GM12878 (cell line): ENCODE measurements at places on chromosomes 4 and X.

DNA sequence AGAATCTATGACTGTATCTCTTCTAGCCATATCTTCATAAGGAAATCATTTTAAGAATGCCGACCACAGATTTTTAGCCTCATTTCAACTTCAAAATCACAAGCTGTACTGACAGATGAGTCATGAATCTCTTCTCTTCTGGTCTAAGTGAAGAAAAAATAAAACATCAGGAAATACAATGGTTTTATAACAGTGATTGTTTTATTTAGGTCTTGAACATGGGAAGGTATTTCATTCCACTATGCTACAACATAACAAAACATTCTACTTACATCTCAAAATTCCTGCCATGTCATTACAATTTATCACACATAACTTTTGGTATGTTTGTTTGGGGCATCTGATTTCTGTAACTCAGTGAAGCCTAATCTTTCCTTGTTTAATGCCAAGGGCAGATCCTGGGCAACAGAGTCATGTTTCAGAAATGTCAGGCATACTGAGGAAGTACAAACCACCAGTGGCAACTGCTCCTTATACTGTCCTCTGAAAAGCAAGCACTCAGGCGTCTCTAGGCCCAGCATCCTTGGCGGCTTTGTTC, 325.0 kb downstream of the PDHA2 start:
- DNase-seq: no peak

- no peak for DNase-seq
These were observed 15.1 kb downstream of the AFAP1 start for GRCh38 chr4:7924570-7924969.

DNA sequence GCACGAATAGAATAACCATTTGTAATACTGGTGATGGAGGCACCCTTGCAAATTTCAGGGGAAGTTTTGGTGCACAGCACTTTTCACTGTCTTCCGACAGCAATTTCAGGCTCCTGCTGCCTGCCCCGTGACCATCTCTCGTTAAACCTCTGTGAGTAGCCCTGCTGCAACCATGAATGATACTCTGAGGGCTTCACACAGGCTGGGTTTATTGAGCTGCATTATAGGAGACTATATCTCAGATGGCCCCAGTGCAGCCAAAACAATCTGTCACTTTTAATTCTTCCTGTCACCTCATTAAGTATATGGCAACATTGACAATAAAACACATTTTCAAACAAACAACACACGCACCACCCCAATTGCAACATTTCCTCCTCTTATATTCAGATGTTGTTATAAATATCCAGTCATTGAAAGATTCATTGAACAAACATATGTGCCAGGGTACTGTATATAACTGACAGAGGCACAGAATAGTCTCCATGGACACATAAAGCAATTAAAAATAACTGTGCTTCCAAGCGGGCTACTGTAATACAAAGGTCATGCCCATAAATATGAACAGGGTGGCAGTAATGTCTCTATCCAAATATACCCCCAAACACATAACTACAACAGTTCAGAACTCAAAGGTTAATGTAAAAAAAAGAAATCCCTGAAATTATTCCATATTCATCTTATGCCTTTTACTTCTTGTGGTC, 477.0 kb downstream of the GBA3 start:
- no peak for DNase-seq

GRCh38 chrX:640641-641040, 10.1 kb downstream of the SHOX start:
- DNase-seq: no peak

- no peak for DNase-seq
These were observed 46.4 kb downstream of the ARHGEF38 start for GRCh38 chr4:105598787-105599186.

DNA sequence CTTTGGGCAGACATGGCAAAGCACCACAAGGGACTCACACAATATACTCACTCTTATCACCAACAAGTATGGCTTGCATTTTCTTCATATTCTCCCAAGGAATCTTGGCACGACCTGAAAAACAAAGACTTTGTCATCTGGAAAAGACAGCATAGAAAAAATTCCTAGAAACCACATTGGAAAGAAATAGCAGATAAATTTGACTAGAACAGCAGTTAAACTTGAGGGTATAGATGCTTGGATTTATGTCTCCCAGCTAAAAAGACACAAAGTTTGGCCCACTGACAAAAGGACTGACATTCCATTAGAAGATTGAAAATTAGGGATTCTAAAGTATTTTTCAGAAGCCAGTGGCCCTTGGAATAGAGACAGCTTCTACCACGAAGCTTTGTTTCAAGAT, 6.9 kb upstream of the VEGFC start:
- DNase-seq: no peak

DNA sequence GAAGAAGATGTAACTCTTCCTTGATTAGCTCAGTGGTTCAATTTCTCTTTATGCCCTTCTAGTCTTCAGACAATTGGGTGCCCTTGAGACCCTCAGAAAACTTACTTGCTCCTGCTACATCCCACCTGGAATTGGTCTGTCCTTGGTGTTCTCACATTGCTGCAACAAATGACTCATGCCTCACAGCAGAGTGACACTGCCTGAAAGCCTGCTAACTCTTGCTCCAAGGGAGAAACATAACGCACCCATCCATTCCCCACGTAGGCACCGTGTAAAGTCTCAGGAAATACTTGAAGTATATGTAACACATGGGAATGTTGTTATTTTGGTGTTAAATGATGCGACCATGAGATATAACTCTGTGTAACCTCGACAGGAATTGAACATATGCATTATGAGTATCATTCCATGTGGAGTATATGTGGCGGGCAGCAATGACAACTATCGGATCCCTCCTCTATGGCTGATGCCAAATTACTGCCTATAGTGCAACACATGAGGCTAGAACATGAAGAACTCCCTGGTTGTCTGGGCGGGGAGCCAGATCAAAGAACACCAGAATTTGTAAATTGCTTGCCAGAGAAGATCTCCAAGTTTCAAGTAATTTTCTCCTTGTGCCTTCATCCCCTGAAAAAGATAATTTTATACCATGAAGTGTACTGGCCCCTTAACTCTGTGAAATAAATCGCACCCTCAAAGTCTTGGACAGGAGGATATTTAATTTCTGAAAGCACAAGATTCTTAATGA, 231.3 kb upstream of the STK26 start:
- no peak for DNase-seq

DNA sequence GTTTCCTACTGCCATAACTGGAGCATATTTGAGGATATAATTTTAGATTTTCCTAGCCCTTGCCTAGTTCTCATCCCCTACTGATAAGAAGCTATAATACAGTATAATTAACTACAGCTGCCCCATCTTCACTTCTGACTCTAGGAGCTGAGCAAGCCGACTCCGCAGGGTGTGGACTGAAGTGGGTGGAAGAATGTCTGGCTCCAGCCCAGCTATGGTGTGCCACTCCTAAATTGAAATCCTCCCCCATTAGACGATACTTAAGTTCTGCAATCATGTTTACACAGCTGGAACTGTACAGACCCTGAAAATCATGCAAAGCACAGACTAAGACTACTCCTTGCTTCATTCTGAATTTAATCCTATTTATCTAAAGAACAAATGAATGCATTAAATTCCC, 93.1 kb downstream of the PCDH19 start:
- DNase-seq: no peak

- DNase-seq: no peak
These were observed 7.6 kb upstream of the GUF1 start for GRCh38 chr4:44670506-44671199.

DNA sequence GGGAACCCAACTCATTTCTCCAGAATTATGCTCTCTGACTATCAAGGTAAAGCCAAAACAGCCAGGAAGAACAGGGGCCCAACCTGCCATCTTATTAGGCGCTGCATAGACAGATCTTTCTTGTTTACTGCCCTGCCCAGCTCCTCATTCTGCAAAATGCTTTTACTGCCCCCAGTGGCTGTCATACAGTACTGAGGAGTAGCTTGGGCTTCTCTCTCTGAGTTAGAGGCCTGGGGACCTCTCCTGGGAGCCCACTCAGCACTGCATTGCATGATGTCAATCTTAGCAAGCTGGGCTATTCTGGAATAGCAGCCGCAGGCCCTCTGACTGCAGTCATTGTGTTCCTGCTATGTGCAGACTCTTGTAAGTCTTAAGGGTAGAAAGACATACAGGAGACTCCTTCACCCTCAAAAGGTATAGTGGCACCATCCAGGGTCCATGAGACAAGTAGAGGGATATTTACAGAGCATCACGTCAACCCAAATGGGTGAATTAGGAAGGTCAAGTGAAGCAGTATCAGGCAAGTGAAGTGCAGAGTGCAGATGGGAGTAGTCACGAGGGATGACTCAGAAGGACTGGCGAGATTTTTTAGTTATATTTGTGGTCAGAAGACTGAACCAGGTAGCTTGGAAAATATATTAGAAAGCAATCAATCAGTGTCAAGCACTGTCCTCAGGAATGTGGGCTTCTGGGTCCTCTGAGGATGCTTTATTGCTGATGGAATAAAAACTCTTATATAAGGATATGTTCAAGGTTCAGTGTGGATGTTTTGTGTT, 294.1 kb upstream of the SFRP2 start:
- no peak for DNase-seq

DNA sequence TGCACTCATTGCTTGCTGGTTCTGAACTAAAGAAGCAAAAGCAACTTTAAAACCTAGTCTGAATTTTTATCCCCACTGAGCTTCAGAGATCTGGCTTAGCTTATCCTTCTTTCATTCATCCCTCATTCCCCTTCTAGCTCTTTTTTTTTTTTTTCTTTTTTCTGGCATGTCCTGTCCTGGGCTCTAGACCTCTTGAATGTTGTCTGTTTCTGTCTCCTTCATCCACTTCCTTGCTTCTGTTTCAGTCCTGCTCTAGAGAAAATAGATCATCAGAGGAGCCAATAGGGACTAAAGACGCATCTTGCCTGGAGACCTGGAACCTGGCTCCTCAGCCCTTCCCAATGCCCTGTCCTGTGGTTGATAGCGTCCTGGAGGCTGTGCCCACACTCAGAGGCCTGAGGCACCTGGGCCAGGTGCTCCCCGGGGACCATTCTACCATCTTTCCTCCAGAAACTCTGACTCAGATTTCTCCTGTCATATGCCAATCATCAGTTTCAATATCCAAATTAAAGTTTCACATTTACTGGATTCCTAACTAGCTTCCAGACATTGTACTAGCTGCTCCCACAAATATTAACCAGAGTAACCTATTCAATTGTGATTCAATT, 115.7 kb upstream of the GATB start:
- no peak for DNase-seq

GRCh38 chr4:112448306-112449132, 67.5 kb downstream of the NEUROG2 start:
- no peak for DNase-seq

- DNase-seq: no peak
These were observed 1279.7 kb downstream of the ARAP2 start for GRCh38 chr4:34964613-34965012.

GRCh38 chr4:183747380-183747779, 88.3 kb downstream of the TRAPPC11 start:
- DNase-seq: no peak

DNA sequence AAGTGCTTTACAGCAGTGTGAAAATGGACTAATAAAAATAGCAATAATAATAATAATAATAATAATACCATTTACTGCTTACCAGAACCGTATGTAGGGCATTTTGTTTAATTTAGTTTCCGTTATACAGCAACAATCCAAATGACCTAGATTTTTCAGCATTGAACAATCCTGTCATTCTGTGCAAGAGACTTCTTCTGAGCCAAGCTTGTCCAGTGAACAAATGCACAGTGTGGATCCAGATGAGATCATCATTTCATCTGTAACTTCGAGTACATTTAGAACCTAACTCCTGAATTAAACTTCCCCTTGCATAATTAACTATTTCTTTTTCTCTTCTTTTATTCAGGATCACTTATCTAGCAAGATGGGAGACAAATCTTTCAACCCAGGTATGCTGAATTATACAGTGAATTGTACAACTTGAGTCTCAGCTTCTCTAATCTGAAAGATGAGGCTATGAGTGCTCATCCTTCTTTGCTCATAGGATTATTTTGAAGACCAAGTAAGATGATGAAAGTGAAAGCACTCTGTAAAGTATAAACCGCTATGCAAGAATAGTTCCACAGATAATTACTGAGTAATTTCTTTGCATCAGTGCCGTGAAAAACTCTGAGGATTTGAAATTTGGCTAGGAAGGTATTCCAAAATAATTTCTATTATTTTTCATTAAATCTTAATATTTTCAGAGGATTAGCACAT, 6.6 kb downstream of the CLNK start:
- no peak for DNase-seq

DNA sequence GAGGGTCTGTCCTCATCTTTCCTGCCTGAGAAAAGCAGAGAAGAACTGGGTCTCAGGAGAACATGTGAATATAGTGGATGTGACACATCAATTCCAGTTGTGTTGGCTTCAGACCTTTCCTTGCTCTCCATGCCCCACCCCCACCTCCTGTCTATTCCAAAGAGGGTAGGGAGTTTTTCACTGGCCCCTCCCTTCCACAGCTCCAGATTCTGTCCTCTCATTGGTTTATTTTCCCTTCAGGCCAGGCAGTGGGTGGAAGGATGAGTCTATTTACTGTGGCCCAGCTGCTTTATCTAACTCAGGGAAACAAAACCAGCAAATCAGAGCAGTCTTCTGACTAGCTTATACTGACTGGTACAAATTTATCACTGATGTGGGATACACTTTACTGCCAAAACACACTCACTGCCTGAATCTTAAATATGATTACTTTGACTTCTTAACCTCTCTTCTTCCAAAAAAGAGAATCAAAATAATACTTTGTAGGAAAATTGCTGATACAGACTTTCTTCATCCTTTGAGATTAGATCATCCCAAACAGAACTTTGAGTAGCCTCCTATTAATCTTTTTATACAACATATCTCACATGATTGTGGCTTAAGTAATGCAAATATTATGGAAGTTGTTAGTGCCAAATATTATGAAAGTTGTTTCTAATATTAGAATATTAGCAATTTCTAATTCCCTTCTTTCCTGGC, 221.2 kb downstream of the MID1 start:
- DNase-seq: no peak
